ENCODE measurements at places on chromosomes 6 and 20.
A peak's percentile ranks its signal among the peaks of the same experiment; 100 is the strongest.

DNA sequence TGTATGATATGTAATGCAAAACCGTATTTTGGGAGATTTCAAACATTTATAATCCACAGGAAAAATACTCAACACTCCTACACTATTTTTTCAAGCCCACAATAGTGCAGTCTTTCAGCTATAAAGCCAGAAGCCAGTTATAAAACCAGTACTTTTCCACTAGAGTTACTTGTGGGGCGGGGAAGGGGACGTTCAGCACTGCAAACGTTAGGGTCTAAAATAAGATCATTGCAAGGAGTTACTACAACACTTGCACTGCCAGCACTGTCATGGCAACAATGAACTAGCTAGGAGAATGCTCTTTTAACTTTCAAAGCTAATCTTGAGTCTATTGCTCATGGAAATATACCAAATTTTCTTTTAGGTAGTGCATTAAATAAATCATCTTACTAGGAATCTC, 14.7 kb downstream of the SESN1 start:
- no peak for DNase-seq

GRCh38 chr20:55386686-55387085, 618.6 kb downstream of the CBLN4 start:
- DNase-seq, result no peak

DNA sequence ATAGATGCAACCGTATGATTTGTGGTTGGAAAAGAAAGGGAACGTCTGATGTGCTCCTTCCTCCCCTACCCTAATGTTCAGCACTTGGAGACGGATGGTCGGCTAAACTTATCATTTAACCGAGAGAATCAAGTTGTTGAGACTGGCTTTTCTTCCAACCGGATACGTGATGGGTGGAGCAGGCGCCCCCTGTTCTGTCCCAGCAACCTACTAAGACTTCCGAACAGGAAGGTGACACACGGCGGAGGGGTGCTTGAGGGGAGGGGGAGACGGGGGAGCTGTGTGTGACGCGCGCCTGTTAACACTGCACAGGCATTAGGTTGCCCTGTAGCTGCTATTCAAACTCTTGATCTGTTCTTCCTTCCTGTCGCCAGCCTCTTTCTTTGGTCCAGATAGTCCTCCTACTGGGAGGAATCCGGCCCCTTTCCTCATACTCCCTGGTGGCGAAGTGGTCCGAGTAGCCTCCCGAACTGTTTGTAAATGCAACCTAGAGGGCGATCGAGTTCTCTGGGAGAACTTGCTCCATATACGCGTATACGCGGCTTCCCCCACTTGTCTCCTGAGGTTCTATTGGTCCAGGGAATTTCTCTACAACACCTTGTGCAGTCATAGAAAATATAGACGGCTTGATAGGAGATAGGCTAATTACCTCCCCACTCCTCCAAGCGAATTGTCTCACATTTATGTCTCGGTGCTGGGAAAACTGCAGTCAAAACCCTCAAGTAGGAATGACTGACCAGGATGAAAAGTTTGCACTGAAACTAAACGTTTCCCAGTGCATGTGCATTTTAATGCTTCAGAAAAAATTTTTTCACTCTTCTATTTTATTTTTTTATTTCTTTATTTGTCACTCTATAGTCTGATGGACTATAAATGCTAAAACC, 126.0 kb upstream of the SLC2A12 start:
- peak; percentile 42 for DNase-seq

DNA sequence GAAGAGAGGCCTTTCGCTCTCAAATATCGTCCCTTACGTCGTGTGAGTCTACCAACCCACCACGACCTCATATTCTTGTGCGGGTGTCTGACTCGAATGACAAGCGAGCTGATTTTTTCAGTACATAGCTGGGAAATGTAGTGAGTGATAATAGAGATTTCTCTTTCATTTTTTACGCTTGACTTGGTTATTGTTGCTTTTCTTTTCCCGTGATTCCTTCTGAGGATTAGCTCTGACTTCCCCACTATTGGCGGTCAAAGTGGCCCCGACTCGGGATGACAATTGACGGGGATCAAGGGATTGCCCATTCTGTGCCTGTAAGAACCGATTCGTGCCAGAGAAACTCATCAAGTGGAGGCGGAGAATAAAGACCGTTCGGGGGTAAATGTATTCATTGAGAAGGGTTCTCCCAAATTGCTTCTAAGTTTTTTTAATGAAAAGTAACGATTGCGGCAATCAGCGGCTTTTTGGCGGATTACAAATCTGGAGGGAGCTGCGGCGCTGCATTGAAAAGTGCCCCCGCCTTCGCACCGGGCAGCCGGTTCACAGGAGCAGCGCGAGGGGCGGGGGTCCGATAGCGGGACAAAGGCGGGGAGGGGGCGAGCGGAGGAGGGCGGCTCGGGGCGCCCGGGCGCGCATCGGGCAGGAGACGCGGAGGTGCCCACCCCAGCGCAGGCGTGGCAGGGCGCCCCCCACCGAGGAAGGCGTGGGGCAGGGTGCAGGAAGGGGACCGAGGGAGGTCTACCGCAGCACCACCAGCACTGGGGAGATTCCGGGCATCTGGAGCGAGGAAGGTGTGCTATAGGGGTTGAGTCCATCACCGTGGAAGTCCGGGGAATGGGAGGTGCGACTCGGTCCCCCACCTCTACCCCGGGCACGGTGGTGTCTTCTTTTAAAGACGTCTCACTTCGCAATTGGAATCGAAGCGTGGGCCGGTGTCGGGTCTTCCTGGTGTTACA, 44.5 kb upstream of the OSTM1 start:
- peak; percentile 6 for DNase-seq

- DNase-seq, result no peak
These were observed 1288.4 kb downstream of the EPHA7 start for GRCh38 chr6:92130944-92131343.

DNA sequence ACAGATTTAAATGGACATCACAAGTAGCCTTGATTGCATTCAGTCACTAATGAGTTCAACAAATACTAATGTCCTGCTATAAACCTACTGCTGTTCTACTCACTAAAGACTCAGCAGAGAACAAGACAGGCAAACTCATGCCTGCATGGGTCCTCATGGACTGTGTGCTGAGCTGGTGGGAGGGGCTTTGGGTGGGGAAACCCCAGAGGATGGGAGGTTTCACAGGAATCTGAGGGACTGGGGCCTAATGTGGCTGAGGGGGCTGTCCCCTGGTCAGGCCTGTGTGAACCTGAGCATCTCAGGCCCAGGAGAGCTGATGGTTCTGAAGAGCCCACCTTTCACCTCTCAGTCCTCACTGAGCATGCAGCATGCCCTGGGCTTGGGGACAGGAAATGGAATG, 1.4 kb downstream of the CST8 start:
- no peak for DNase-seq

- DNase-seq, result peak; percentile 91
These were observed 478.4 kb upstream of the SOX4 start for GRCh38 chr6:21115111-21115510.
